Hematopoietic multipotent progenitor cell treated with erythropoietin and hydrocortisone succinate and interleukin-3 and kit ligand, for 8 days (in vitro differentiated cells): ENCODE measurements at places on chromosomes 1 and 21.

DNA sequence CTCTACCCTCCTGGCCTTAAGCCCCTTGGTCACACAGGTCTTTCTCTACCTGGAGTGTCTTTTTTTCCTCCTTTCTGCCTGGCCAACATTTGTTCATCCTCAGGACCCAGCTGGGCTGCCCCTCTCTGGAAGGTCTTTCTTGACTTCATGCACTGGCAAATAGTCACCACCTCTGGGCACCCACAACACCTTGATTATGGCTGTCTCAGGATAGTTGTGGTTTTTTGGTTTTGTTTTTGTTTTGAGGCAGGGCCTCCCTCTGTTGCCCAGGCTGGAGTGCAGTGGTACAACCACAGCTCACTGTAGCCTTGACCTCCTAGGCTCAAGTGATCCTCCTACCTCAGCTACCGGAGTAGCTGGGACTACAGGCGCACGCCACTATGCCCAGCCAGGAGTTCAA is 10.8 kb downstream of the RPS6KA1 start:
- DNase-seq = no peak

GRCh38 chr1:116179964-116180363 is 68.8 kb downstream of the MAB21L3 start:
- DNase-seq = no peak

DNA sequence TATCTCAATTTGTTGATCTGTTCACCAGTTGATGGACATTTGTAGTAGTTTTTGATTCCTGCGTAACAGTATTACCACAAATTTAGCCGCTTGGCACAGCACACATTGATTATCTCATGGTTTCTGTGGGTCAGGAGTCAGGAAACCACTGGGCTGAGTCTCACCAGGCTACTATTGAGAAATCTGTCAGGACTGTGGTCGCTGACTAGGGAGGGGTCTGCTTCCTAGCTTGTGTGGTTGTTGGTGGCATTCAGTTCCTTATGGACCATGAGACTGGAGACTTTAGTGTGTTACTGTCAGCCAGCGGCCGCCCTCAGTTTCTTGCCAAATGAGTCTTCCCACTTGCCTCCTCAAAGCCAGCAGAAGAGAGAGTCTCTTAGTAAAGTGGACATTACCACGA is 9.8 kb downstream of the PEX14 start:
- DNase-seq = no peak

- DNase-seq = peak; percentile 70
Measured at GRCh38 chr1:61244114-61244513, 161.8 kb downstream of the NFIA start.

- DNase-seq = no peak
Measured at GRCh38 chr1:232335741-232336293, 294.1 kb downstream of the SIPA1L2 start.

GRCh38 chr1:239943761-239944160 is 147.9 kb upstream of the FMN2 start:
- no peak for DNase-seq

- peak; percentile 73 for DNase-seq
Measured at GRCh38 chr1:45152126-45152525, 54.3 kb downstream of the ZSWIM5 start.

DNA sequence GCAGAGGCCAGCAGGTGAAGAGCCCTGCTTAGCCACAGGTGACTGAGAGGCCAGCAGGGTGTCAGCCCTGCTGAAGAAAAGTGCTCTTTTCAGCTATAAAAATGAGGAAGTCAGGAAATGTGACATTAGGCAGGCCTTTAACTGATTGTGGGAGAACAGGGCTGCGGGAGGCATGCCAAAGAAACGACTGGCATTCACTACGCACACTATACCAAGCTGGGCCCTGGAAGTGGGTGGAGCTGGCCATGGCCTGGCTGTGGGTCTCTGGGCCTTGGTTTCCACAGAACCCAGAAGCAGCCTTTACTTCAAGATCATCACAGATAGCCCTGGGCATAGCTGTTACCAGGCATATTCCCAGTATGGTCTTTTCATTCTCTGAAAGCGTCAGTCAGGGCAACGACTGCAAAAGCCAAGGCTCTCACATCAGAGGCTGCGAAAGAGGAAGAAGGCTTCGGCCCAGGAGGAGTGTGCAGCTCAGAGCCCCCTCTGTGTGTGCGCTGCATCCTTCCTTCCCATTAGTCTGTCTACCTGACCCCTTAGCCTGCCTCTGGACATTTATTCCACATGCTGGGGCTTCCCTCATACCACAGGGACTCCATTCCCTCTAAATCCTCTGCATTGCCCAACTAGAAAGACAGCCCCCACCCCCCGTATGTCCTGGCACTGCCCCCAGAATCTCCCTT is 14.3 kb downstream of the SLC2A1 start:
- peak; percentile 79 for DNase-seq

- DNase-seq = no peak
Measured at GRCh38 chr1:212864201-212864600, 6.1 kb downstream of the FLVCR1 start.

GRCh38 chr1:244864253-244865027 is at the start of gene HNRNPU:
Gene HNRNPU (minus strand): TSS chr1:244864543. CDS start chr1:244864307, 236 bp downstream.
- peak; percentile 95 for DNase-seq

DNA sequence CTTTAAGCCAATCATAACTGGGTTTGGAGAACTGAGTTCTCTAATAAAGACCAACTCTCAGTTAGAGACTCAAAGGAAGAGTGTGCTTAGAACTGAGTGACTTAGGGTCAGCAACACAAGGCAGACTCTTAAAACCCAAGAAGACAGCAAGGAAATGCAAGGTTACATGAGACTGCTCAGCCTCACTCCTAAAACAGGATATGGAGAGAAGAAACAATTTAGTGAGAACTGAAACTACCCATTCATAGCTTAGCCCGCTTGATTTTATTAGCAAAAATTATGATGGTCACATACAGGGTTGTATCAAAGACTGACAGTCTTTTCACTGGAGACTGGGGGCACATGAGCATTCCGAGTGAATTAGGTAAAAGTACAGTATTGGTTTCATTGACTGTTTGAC is 78.9 kb upstream of the DMRTA2 start:
- DNase-seq = no peak

DNA sequence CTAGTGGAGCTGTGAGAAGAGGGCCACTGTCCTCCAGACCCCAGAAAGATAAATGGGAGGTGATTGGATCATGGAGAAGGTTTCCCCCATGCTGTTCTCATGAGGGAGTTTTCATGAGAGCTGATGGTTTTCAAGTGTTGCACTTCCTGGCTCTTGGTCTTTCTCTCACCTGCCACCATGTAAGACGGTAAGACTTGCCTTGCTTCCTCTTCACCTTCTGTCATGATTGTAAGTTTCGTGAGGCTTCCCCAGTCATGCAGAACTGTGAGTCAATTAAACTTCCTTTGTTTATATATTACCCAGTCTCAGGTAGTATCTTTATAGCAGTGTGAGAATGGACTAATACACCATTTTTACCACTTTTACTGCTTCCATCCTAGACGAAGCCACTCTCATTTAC is 27.6 kb downstream of the GPR88 start:
- DNase-seq = no peak

DNA sequence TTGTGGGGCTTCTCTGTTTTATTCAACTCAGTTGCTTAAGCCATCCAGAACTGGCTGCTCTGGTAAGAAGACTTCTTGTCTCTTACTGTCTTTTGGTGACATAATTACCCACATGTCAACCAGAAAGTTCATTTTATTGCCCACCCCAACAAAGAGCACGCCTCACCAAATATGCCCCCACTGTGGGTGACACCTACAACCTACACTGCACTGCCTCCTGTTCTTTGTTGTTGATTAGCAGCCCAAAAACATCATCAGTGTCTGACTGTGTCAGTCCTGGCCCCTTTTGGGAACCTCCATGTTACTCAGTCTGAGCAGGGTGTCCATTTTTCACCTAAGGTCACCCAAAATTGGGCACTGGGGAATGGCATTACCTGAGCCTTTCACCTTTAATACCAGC is 49.3 kb downstream of the ZNF678 start:
- DNase-seq = no peak

DNA sequence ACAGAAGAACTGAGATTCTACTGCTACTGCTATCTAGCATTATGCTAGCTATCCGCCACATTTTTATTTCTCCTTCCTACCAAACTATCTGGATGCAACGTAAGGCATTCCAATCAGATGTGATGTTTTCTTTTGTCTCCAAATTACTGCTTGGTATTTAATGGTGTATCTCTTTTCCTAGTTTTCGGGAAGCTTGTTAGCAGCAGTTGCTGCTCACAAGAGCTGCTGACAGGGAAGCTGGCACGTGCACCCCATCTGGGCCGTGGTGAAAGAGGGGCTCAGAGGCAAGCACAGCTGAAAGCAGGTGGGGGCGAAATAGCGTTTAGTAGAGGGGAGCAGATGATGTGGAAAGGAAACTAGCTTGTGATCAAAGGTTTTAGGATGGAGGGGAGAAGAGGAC is 57.3 kb downstream of the JAK1 start:
- no peak for DNase-seq

GRCh38 chr1:111204201-111204982 is 3.9 kb upstream of the DENND2D start:
- peak; percentile 73 for DNase-seq

DNA sequence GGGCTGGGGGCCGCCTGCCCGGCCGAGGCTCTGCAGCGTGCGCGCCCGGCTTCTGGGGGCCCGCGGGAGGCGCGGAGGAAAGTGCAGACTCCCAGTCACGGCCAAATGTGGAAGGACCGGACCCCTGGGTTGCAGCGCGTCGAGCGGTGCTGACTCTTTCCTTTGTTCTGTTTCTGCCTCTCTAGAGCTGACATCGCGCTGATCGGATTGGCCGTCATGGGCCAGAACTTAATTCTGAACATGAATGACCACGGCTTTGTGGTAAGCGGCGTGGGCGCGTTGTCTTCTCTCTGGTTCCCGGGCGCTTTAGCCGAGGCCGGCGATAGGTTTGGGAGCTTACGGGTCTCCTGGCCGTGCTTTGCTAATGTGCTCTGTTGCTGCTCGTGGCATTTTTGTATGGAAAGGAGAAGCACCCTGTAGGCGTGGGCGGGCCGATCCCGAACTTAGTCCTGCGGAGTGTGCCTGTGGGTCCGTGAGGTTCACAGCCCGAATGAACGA is 629 bp downstream of the PGD start:
- no peak for DNase-seq

GRCh38 chr1:115771094-115771846 is 2.8 kb upstream of the CASQ2 start:
- no peak for DNase-seq

GRCh38 chr1:22206551-22207125 is 63.7 kb upstream of the WNT4 start:
- DNase-seq = no peak

- DNase-seq = no peak
Measured at GRCh38 chr1:224264321-224264720, 65.7 kb downstream of the NVL start.

DNA sequence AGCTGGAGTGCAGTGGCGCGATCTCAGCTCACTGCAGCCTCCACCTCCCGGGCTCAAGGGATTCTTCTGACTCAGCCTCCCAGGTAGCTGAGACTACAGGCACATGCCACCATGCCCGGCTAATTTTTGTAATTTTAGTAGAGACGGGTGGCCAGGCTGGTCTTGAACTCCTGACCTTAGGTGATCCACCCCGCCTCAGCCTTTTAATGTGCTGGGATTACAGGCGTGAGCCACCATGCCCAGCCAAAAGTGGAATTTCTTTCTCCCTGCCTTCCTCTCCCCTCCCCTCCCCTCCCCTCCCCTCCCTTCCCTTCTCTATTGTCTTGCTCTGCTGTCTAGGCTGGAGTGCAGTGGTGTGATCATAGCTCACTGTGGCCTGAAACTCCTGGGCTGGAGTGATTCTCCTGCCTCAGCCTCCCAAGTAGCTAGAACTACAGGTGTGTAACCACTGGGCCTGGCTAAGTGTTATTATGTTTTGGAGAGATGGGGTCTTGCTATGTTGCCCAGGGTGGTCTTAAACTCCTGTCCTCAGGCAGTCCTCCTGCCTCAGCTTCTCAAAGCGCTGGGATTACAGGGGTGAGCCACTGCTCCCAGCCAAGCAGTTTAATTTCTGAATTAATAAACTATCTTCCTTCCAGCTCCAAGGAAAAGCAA is 10.0 kb upstream of the MACF1 start:
- no peak for DNase-seq

DNA sequence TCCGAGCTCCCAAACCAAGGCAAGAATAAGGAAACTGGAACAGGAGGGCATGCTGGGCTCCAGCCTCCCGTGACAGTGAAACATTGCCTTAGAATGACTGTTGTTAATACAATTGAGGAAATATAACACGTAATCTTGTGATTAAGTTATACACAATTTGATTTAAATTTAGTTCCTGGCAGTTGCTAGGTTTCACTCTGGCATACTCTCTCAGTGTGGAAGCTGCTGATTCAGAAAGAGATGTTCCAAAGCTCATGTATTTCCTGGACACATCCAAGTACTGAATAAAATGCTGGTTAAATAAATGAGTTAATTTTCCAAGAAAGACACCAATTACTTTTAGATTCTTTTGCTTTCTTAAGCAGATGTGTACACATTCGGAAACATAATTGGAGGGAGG is 176.1 kb downstream of the GRIK1 start:
- no peak for DNase-seq

GRCh38 chr1:165635329-165635728 is 4.3 kb downstream of the MGST3 start:
- no peak for DNase-seq

- no peak for DNase-seq
Measured at GRCh38 chr1:2382621-2383361, 8.6 kb downstream of the MORN1 start.

DNA sequence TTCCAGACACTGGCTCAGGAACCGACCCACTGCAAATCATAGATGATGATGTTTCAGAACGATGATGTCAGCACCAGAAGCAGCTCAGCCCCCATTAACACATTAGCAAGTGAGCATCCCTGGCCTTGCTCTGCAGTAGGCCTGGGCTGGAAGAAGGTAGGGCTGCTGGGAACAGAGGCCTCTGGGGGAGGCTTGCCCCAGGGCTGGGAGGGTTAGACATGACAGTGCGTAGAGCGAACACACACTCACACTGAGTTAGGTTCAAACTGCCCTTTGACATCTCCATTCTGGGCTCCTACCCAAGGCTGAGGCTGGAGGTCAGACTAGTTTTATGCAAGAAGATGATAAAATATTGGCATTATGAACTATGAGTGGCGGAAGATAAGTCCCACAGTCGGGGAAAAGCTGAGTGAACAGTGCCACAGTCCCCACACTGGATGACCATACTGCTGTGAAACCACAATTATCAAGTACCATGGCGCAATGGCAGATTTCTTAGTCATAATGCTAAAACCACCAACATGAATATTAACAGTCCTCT is 91.1 kb downstream of the DMRTB1 start:
- DNase-seq = peak; percentile 2

DNA sequence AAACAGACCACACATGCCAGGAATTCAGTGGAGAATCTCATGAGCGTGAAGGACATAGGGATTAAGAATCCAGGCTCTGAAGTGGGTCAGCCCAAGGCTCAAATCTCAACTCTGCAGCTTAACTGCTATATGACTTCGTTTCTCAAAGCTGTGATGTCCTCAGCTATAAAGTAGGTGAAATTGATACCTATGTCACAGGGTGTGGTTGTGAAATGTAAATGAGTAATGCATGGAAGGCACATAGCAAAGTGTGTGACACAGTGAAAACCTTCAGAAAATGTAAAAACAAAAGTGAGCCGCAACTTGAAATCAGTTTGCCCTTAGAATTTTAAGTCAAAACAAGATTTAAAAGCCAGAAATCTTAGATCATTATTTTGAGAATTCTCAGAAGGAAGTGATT is 145.7 kb upstream of the PRMT6 start:
- DNase-seq = no peak
